ENCODE measurements at places on chromosomes 7 and 10. TPM values are rescaled to one million over a fixed set of nuclear protein-coding genes. Genes with fewer than 3 reads are reported as not detected.

Gene OIT3
- total RNA-seq = not detected

Gene LRRN3
- total RNA-seq = not detected

Gene LRRC61
- total RNA-seq = not detected

Gene ANKRD2
- not detected for total RNA-seq

All from SK-MEL-5 (cell line).